ENCODE measurements at places on chromosomes 2 and 18.

GRCh38 chr2:168545439-168546082 lies 89.5 kb downstream of the CERS6 start:
- H3K27me3 ChIP-seq: no peaks in the 10 kb centered on the region
- H3K4me1 ChIP-seq: no peaks in the 10 kb centered on the region
- no peak overlapping the region for H3K27ac ChIP-seq
- no peaks in the 10 kb centered on the region for H3K36me3 ChIP-seq
- no peak overlapping the region for H3K4me3 ChIP-seq

GRCh38 chr2:207240649-207241048 lies 74.9 kb upstream of the KLF7 start:
- no peak overlapping the region for H3K4me3 ChIP-seq
- no peaks in the 10 kb centered on the region for H3K27me3 ChIP-seq
- no peak for DNase-seq
- H3K4me1 ChIP-seq: no peaks in the 10 kb centered on the region

- H3K27ac ChIP-seq: no peak overlapping the region
- no peaks in the 10 kb centered on the region for H3K4me1 ChIP-seq
- H3K4me3 ChIP-seq: no peak overlapping the region
Observed at GRCh38 chr2:35503311-35503710, 852.3 kb upstream of the CRIM1 start.

DNA sequence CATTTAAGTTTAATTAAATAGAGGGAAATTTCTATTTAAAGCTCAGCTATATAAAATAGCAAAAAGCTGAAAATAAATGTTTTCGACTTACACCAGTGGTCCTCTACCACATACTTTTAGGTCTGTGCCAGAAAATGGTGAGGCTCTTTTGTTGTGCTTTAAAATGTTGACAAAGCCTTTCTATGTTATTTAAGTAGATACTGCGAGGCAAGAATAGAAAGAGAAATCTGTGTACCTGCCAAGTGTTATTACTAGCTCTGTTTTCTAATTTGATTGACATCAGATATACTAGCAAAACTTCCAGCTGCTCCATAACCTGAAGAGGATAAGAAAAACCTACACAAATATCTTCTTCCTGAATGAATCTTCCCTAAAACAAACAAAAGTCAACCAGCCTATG lies 53.6 kb downstream of the LPIN2 start:
- peaks cover 60% of the 10 kb centered on the region for H3K4me1 ChIP-seq
- H3K27ac ChIP-seq: peak overlapping the region; percentile 84
- H3K36me3 ChIP-seq: peaks cover 9% of the 10 kb centered on the region
- H3K27me3 ChIP-seq: no peaks in the 10 kb centered on the region

- DNase-seq: no peak
- H3K36me3 ChIP-seq: no peaks in the 10 kb centered on the region
- H3K4me1 ChIP-seq: no peaks in the 10 kb centered on the region
- H3K27me3 ChIP-seq: no peaks in the 10 kb centered on the region
- no peak overlapping the region for H3K4me3 ChIP-seq
Observed at GRCh38 chr2:10345126-10345525, 42.4 kb downstream of the HPCAL1 start.

- H3K27me3 ChIP-seq: no peaks in the 10 kb centered on the region
- H3K27ac ChIP-seq: peak overlapping the region; percentile 69
- H3K36me3 ChIP-seq: peaks cover 12% of the 10 kb centered on the region
- peaks cover 75% of the 10 kb centered on the region for H3K4me1 ChIP-seq
- peak overlapping the region; percentile 37 for H3K4me3 ChIP-seq
Observed at GRCh38 chr2:219247678-219248642, 2.7 kb downstream of the STK16 start.

- H3K4me3 ChIP-seq: no peak overlapping the region
- no peaks in the 10 kb centered on the region for H3K36me3 ChIP-seq
- H3K4me1 ChIP-seq: no peaks in the 10 kb centered on the region
- no peak overlapping the region for H3K27ac ChIP-seq
- DNase-seq: no peak
Observed at GRCh38 chr2:163417596-163418337, 318.0 kb downstream of the FIGN start.

GRCh38 chr2:172944022-172944793 lies 131.4 kb upstream of the MAP3K20 start:
- no peak overlapping the region for H3K27ac ChIP-seq
- DNase-seq: no peak
- H3K36me3 ChIP-seq: no peaks in the 10 kb centered on the region
- no peaks in the 10 kb centered on the region for H3K27me3 ChIP-seq

GRCh38 chr2:3283206-3283605 lies 94.4 kb downstream of the EIPR1 start:
- no peaks in the 10 kb centered on the region for H3K27me3 ChIP-seq
- no peak for DNase-seq
- no peak overlapping the region for H3K4me3 ChIP-seq
- no peaks in the 10 kb centered on the region for H3K4me1 ChIP-seq

- no peaks in the 10 kb centered on the region for H3K27me3 ChIP-seq
- no peak overlapping the region for H3K27ac ChIP-seq
- H3K4me1 ChIP-seq: no peaks in the 10 kb centered on the region
Observed at GRCh38 chr2:173647681-173648311, 293.1 kb downstream of the CDCA7 start.

GRCh38 chr2:139600166-139600565 lies 820.0 kb upstream of the NXPH2 start:
- no peak overlapping the region for H3K4me3 ChIP-seq
- no peaks in the 10 kb centered on the region for H3K27me3 ChIP-seq
- no peaks in the 10 kb centered on the region for H3K4me1 ChIP-seq

DNA sequence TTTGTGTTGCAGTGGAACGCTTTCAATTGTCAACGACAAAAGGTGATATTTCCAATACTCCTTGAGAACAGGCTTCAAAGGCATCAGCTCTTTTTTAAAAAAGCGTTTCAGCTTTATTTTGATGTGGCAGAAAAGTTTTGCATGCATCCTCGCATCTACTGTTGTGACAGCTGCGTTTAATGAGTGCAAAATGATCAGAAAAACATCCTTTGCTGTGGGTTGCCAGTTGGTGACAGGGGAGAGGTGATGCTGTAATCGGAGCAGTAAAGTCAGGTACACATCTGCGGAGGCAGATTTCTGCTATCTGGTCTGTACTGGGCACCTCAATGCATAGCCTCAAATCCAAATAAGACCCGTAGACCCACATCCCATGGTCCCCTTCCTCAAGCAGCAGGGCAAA lies 91.9 kb upstream of the POU3F3 start:
- no peaks in the 10 kb centered on the region for H3K27me3 ChIP-seq
- no peak overlapping the region for H3K4me3 ChIP-seq
- no peaks in the 10 kb centered on the region for H3K36me3 ChIP-seq
- no peak for DNase-seq
- no peaks in the 10 kb centered on the region for H3K4me1 ChIP-seq

- H3K27ac ChIP-seq: peak overlapping the region; percentile 26
- H3K36me3 ChIP-seq: peaks cover 71% of the 10 kb centered on the region
- H3K27me3 ChIP-seq: no peaks in the 10 kb centered on the region
- no peak overlapping the region for H3K4me3 ChIP-seq
- DNase-seq: peak; percentile 37
Observed at GRCh38 chr2:127064642-127065250, 42.2 kb downstream of the BIN1 start.

GRCh38 chr2:151156431-151156830 lies 105.2 kb downstream of the RBM43 start:
- no peaks in the 10 kb centered on the region for H3K27me3 ChIP-seq
- H3K4me1 ChIP-seq: no peaks in the 10 kb centered on the region
- no peak for DNase-seq
- no peaks in the 10 kb centered on the region for H3K36me3 ChIP-seq

DNA sequence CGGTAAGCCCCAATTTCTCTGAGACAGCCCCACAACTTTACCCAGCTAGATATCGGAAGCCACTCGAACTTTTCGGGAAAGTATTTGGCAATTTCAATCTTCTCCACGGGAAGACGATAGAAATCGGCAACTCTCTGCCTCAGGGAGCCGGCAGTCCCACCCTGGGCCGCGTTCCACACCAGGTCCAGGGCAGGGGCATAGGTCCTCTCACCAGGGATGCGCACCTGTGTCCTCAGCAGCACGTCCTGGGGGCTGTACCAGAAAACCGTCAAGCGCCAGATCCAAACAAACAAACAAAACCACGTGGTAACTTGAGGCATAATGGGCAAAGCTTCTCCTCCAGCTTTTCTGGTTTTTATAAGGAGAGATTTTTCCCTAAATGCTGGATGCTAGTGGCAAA lies 80.9 kb downstream of the USP40 start:
- no peak for DNase-seq
- H3K4me1 ChIP-seq: no peaks in the 10 kb centered on the region
- H3K27me3 ChIP-seq: no peaks in the 10 kb centered on the region
- no peak overlapping the region for H3K27ac ChIP-seq
- peaks cover 20% of the 10 kb centered on the region for H3K36me3 ChIP-seq
- no peak overlapping the region for H3K4me3 ChIP-seq

DNA sequence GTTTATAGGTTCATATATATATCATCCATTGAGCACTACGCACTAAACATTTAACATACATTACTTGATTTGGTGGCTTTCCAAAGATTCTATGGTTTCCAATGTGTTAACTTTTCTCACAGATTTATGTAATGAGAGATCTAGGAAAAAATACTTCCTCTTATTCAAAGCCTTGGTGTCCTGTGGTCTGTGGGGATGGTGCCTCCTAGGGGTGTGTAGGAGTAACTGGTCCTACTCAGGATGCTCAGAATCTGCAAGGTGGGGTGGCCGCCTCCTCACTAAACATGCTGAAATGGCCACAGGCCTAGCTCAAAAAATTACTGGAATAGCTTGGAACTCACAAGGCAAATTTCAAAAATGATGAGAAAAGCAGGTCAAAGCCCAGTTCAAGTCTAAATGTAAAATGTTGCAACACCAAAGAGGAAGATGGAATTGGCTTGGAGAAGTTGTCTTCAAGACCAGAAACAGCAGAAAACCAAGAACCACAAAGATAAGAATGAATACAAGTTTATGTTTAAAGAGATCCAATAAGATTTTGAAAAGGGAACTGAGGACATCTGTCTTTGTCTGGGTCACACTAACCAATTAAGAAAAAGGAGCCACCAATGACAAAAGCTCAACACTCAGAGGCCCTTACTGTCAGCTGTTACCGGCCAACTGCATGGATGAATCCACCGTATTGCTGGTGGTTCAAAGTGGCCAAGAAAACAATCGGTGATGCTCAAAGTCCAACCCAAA lies 11.5 kb downstream of the GPR55 start:
- peaks cover 3% of the 10 kb centered on the region for H3K36me3 ChIP-seq
- no peak for DNase-seq
- no peak overlapping the region for H3K27ac ChIP-seq
- H3K27me3 ChIP-seq: no peaks in the 10 kb centered on the region
- H3K4me3 ChIP-seq: no peak overlapping the region
- H3K4me1 ChIP-seq: no peaks in the 10 kb centered on the region

- peaks cover 11% of the 10 kb centered on the region for H3K4me1 ChIP-seq
- no peak for DNase-seq
- no peaks in the 10 kb centered on the region for H3K36me3 ChIP-seq
- H3K27ac ChIP-seq: no peak overlapping the region
Observed at GRCh38 chr2:239940861-239941570, 84.1 kb downstream of the NDUFA10 start.

DNA sequence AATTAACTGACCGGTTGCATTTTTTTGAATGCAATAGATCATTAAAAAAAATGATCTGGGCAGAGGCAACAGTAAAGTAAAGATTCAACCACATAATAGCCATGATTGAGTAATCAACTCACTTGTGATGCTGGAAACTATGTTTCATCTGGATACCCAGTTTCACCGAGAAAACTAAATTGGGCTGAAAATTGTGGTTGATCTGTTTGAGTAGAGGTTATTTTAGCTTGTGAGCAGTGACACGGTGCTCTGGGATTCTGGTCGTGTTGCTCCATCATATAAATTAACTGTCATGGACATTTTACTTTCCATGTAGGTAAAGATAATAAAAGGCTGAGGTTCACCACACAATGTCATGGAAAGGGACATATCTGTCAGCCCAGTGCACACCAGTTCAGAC lies 58.7 kb downstream of the CD226 start:
- H3K4me1 ChIP-seq: peaks cover 18% of the 10 kb centered on the region
- H3K36me3 ChIP-seq: peaks cover 11% of the 10 kb centered on the region
- DNase-seq: no peak
- no peak overlapping the region for H3K27ac ChIP-seq

- H3K27ac ChIP-seq: no peak overlapping the region
- peaks cover 6% of the 10 kb centered on the region for H3K36me3 ChIP-seq
- H3K4me1 ChIP-seq: no peaks in the 10 kb centered on the region
- H3K27me3 ChIP-seq: no peaks in the 10 kb centered on the region
- no peak overlapping the region for H3K4me3 ChIP-seq
Observed at GRCh38 chr2:175964195-175964594, 37.9 kb downstream of the LNPK start.

- H3K27ac ChIP-seq: no peak overlapping the region
- no peaks in the 10 kb centered on the region for H3K36me3 ChIP-seq
- H3K4me3 ChIP-seq: no peak overlapping the region
- H3K27me3 ChIP-seq: no peaks in the 10 kb centered on the region
- H3K4me1 ChIP-seq: no peaks in the 10 kb centered on the region
Observed at GRCh38 chr2:7683196-7683595, 766.0 kb downstream of the RNF144A start.

DNA sequence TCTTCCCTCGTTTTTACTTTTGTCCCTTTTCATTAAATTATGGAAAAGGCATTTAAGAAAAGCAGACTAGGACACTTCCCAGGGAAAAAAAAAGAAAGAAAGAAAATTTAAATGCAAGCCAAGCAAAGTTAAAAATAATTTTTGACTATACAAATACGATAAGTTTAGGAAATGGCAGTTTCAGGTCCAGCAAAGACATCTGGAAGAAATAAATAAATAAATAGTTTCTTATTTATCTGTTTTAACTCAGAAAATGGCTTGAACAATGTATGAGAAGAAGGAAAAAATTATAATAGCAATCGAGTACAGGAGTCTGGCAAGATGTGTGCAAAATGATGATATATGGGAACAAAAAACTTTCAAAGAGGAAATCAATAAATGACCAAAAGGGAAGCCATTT lies 114.6 kb upstream of the NCKAP5 start:
- H3K4me1 ChIP-seq: no peaks in the 10 kb centered on the region
- no peak overlapping the region for H3K4me3 ChIP-seq
- H3K27ac ChIP-seq: no peak overlapping the region
- no peaks in the 10 kb centered on the region for H3K27me3 ChIP-seq

- no peaks in the 10 kb centered on the region for H3K36me3 ChIP-seq
- no peaks in the 10 kb centered on the region for H3K27me3 ChIP-seq
- DNase-seq: no peak
- no peak overlapping the region for H3K27ac ChIP-seq
- no peaks in the 10 kb centered on the region for H3K4me1 ChIP-seq
Observed at GRCh38 chr2:133326652-133327397, 241.4 kb downstream of the NCKAP5 start.

- no peak for DNase-seq
- no peak overlapping the region for H3K27ac ChIP-seq
- no peaks in the 10 kb centered on the region for H3K4me1 ChIP-seq
- H3K4me3 ChIP-seq: no peak overlapping the region
Observed at GRCh38 chr2:226703514-226703913, 96.1 kb downstream of the IRS1 start.

- H3K4me1 ChIP-seq: no peaks in the 10 kb centered on the region
- H3K27me3 ChIP-seq: no peaks in the 10 kb centered on the region
- H3K36me3 ChIP-seq: no peaks in the 10 kb centered on the region
- H3K27ac ChIP-seq: no peak overlapping the region
Observed at GRCh38 chr2:9037166-9037565, 33.7 kb upstream of the MBOAT2 start.

- no peak for DNase-seq
- H3K4me1 ChIP-seq: no peaks in the 10 kb centered on the region
- no peak overlapping the region for H3K4me3 ChIP-seq
- H3K27ac ChIP-seq: no peak overlapping the region
Observed at GRCh38 chr18:26356045-26356785, 130.0 kb downstream of the TAF4B start.

- no peak for DNase-seq
- H3K27ac ChIP-seq: no peak overlapping the region
- H3K4me1 ChIP-seq: no peaks in the 10 kb centered on the region
- H3K27me3 ChIP-seq: no peaks in the 10 kb centered on the region
Observed at GRCh38 chr2:223148516-223148915, 96.5 kb downstream of the KCNE4 start.

All from effector memory CD4-positive, alpha-beta T cell (primary cell).